ENCODE measurements at places on chromosomes 13 and 19.
A peak's percentile ranks its signal among the peaks of the same experiment; 100 is the strongest.

- peak; percentile 88 for DNase-seq
These were observed 27.2 kb downstream of the FOXO1 start for GRCh38 chr13:40639221-40639681.

DNA sequence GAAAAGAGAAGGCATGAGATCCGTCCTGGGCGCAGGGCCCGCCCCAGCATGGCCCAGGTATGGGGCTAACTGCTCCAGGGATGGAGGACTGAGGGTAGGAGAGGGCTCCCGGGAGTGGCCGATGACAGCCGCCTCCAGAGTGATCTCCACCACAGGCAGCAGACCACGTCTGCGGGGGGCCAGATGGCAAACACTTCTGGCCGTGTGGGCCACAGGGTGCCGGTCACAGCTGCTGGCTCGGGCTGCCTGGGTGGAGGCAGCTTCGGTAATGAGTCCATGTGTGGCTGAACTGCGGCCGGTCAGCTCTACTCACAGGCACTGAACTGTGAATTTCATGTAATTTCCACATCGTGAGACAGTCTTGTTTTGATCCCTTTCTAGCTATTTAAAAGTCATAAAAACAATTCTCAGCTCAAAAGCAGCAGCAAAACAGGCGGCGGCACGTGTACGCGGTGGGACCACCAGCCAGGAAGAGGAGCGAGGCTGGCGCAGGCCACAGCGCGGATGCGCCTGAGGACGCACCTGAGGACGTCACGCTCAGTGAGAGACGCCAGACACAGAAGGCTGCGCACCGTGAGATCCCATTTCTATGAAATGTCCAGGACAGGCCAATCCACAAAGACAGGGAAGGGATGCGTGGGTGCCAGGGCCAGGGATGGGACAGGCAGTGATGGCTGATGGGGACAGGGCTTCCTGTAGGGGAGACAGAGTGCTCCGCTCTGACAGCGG is 4.0 kb downstream of the LSM7 start:
- no peak for DNase-seq

- no peak for DNase-seq
These were observed 294.8 kb downstream of the KCNRG start for GRCh38 chr13:50309882-50310594.

- no peak for DNase-seq
These were observed 51.3 kb downstream of the WDR87 start for GRCh38 chr19:37855098-37855497.

DNA sequence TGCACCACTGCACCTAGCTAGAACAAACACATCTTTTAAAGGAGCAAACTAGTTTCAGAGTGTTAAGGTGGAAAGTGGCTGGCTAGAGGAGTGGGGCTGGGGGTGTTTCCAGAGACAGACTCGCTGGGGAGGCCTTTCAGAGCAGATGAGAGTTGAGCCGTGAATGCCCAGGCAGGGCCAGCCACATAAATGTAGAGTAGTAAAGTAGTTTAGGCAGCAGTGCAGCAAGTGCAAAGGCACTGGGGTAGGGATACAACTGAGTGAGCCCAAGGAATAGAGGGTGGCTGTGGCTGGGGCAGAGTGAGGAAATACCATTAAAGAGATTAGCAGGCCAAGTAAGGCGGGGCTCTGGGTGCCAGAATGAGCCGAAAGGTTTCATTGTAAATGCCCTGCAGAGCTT is 72.0 kb downstream of the ALOX5AP start:
- no peak for DNase-seq

GRCh38 chr13:98537740-98538139 is 39.2 kb downstream of the STK24 start:
- DNase-seq: no peak

GRCh38 chr13:100790405-100790804 is 115.8 kb upstream of the TMTC4 start:
- DNase-seq: no peak

DNA sequence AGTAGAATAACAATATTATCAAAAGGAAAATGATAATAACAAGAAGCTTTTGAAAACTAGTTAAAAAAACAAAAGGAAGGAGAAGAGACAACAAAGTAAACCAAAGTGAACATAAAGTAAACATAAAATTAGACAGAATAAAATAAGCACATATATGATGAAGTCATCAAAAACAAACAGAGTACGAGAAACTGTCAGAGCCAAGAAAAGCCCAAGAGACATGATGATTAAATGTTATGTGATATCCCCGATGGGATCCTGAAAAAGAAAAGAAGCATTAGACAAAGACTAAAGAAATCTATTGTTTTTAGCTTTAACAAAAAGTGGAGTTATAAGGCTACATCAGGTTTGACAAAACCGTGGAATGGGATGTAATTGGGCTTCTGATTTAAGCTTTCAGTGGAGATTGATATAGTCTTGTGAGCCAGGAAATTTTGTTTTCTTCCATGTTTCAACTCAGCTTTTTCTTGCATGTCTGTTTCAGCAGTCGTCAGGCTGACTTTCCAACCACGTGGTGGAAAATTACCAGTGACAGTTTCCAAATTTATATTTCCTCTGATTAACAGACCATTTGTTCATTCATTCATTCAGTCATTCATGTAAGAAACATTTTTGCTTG is 64.9 kb downstream of the KL start:
- DNase-seq: no peak

Measured in AML-193 (cell line).